Daoy (cell line): ENCODE measurements at places on chromosomes 3 and 15.

DNA sequence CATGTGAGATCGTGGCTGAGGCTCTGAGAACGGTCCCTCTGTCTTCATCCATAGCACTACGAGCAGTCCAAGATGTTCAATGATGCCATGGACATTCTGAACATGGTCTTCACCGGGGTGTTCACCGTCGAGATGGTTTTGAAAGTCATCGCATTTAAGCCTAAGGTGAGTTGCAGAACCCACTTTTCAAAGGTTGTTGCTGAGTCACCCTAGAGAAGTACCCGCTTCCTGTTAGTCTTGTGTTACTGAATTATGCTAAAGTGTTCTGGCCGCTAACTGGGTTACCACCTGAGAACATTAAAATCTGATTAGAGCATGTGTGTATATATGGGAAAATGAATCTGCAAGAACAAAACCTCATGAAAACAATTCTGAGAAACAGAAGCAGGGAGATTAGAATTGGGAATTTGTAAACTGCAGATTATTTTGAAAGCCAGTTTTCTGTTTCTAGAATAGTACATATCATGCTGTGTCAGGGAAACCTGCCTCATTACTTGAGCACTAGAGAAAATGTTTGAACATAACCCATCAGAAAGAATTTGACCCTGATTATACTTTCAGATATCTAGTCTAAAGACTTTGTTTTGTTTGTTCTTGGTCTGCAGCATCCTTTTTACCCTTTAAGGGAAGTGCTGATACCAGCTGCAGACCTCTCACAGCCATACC is 92.6 kb downstream of the CHDH start:
- peak; percentile 16 for DNase-seq

DNA sequence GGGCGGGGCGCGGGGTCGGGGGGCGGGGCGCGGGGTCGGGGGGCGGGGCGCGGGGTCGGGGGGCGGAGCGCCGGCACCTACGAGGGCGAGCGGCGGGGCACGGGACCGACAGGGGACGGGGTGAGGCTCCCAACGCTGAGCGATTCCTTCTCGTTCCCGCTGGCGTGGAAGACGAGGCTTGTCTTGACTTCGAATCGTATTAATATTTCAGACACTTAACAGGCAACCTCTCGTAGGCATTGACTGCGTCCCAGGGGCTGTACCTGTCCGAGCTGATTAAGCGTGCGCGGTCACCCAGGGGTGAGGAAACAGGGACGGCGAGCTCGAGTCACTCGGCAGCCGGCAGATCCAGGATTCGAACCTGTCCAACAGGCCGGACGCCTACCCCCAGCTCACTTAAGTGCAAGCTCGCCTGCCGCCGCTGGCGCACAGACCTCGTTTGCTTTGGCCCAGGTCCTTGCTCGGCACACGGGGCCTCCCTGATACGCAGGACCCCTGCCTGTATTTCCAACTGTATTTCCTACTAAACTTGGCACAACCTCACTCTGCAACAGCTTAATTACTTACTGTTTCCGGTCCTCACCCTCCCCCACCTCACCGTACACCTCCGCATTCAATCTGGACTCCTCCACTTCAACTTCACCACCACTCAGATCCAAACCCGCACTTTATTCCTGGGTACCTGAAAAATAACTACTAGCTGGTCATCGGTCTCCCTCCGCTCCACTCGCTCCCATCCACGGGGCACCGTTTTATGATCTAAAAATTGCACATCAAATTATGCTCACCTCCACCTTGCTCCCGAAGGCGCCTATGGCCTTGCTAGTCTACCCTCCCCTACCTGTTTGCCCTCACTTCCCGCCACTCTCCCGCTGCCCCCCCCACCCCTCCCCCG is 722 bp upstream of the ZXDC start:
- DNase-seq = no peak

GRCh38 chr3:128992926-128993460 is 883 bp downstream of the CFAP92 start:
- DNase-seq = no peak

GRCh38 chr3:131091768-131092167 is 65.1 kb downstream of the NEK11 start:
- DNase-seq = no peak

DNA sequence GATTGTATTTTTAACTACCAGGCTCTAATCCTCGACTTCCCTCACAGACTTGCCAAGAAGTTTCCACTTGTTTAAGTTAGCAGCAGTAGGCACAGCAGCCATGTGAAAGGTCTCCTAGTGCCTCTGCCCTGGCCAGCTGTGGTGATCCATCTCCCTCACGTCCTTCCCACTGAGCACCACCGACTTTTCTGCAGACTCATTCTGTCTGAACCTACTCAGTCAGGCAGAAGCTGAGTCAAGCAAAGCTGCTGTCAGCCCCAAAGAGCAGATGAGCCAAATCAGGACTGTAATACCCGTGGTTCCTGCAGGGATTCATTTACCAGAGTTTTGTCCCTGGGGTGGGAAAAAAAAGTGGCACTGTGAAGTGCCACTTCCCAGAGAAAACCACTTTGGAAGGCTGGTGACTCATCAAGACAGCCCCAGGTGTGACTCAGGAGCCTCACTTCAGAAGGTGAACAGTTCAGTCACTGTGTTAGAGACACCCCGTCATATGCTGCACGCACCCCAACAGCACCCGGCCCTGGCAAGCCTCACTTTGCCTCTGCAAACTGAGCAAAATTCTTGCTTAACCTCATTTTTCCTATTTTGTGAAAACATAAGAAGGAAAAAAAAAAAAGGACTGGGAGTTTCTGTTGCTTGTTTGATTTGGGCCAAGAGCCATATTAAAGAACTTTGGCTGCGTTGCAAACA is 76.0 kb downstream of the WWTR1 start:
- peak; percentile 95 for DNase-seq
